Upper lobe of right lung (tissue), 1 donor: ENCODE measurements at places on chromosomes 11 and 22. TPM values are rescaled to one million over a fixed set of nuclear protein-coding genes. Genes with fewer than 3 reads are reported as not detected.

Gene OR4C5
- not detected for total RNA-seq

Gene OR52I2
- not detected for total RNA-seq

Gene ACRV1
- total RNA-seq, result not detected

- no peaks in the 10 kb centered on the region for H3K4me1 ChIP-seq
- no peaks in the 10 kb centered on the region for H3K27me3 ChIP-seq
- no peak for DNase-seq
- no peak overlapping the region for H3K4me3 ChIP-seq
These were observed 336.0 kb downstream of the CADM1 start for GRCh38 chr11:115168229-115168671.

DNA sequence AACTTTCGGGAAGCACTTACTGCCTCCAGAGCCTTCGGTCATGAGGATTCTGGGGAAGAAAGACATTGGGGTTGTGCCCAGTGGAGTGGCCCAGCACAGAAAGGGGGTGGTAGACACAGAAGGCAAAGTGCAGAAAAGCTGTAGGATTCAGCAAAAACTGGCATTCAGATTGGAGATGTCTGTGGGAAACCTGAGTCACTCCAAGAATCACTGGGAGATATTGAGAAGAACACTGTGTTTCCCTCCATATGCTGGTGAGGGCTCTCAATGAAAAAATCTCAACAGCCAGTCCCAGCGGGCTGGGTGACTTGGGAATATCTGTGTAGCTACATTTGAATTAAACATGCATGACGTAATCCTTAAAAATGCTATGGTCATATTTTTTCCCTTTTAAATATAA lies 61.2 kb upstream of the RCN1 start:
- no peak for DNase-seq
- no peak overlapping the region for H3K4me3 ChIP-seq
- H3K4me1 ChIP-seq, result no peaks in the 10 kb centered on the region
- no peak overlapping the region for H3K27ac ChIP-seq
- H3K27me3 ChIP-seq, result no peaks in the 10 kb centered on the region
- H3K36me3 ChIP-seq, result no peaks in the 10 kb centered on the region

GRCh38 chr11:20963596-20963995 lies 294.2 kb downstream of the NELL1 start:
- H3K27me3 ChIP-seq, result no peaks in the 10 kb centered on the region
- no peak overlapping the region for H3K4me3 ChIP-seq
- no peaks in the 10 kb centered on the region for H3K36me3 ChIP-seq
- no peaks in the 10 kb centered on the region for H3K4me1 ChIP-seq

GRCh38 chr22:26535603-26535908 lies 23.3 kb upstream of the TFIP11 start:
- no peaks in the 10 kb centered on the region for H3K4me1 ChIP-seq
- DNase-seq, result no peak
- H3K4me3 ChIP-seq, result no peak overlapping the region
- no peak overlapping the region for H3K27ac ChIP-seq
- H3K36me3 ChIP-seq, result peaks cover 52% of the 10 kb centered on the region
- H3K27me3 ChIP-seq, result no peaks in the 10 kb centered on the region

DNA sequence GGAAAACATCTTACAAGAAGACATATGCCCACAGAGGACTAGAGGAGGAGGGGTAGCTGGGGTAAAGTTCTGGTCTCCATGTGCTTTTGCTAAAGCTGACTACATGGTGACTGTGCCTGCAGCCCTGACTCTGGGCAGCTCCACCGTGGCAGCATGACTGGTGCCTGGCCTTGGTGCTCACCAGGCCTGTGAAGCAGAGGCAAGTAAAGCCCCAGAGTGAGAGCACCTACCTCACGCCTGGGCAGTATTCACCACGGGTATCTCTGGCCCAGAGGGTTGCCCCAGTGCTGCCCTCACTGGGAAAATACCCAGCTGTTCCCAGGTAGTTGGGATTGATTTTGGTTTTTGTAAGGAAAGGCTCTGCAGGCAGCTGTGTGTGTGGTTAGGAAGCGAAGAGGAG lies 78.3 kb downstream of the CTTN start:
- no peak for DNase-seq
- H3K27me3 ChIP-seq, result no peaks in the 10 kb centered on the region
- H3K36me3 ChIP-seq, result no peaks in the 10 kb centered on the region
- no peaks in the 10 kb centered on the region for H3K4me1 ChIP-seq
- no peak overlapping the region for H3K4me3 ChIP-seq
- H3K27ac ChIP-seq, result no peak overlapping the region

GRCh38 chr11:76648061-76648460 lies 22.5 kb downstream of the LRRC32 start:
- H3K36me3 ChIP-seq, result no peaks in the 10 kb centered on the region
- H3K4me3 ChIP-seq, result no peak overlapping the region
- no peaks in the 10 kb centered on the region for H3K4me1 ChIP-seq
- DNase-seq, result no peak
- no peaks in the 10 kb centered on the region for H3K27me3 ChIP-seq

GRCh38 chr11:64023712-64024710 lies 11.7 kb upstream of the FLRT1 start:
- H3K36me3 ChIP-seq, result no peaks in the 10 kb centered on the region
- H3K4me1 ChIP-seq, result peaks cover 7% of the 10 kb centered on the region
- H3K27ac ChIP-seq, result no peak overlapping the region
- DNase-seq, result no peak

Gene ZNF215
- total RNA-seq, result 2.4 TPM

GRCh38 chr11:66111158-66111557 lies 41.1 kb downstream of the PACS1 start:
- H3K4me1 ChIP-seq, result peaks cover 41% of the 10 kb centered on the region
- no peaks in the 10 kb centered on the region for H3K27me3 ChIP-seq
- H3K27ac ChIP-seq, result no peak overlapping the region
- no peak for DNase-seq

DNA sequence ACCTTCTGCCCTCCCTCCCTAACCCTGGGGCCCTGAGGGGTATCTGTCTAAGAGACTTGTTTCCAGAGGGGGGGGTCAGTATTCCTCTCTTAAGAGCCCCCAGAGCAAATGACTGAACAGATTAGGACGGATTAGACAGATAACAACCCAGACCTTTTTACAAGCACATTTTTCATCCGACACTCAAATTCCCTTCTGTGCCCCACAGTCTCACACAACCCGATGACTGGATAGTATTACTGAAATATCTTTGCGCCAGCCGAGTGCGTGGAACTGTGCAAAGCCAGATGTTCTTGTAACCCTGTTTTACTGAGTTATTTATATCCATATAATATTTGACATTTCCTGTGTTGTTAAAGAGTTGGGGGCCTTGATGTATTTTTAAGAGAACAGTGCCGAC lies 30.9 kb upstream of the FLI1 start:
- no peaks in the 10 kb centered on the region for H3K4me1 ChIP-seq
- H3K27me3 ChIP-seq, result no peaks in the 10 kb centered on the region
- no peak overlapping the region for H3K4me3 ChIP-seq
- no peaks in the 10 kb centered on the region for H3K36me3 ChIP-seq
- DNase-seq, result no peak

DNA sequence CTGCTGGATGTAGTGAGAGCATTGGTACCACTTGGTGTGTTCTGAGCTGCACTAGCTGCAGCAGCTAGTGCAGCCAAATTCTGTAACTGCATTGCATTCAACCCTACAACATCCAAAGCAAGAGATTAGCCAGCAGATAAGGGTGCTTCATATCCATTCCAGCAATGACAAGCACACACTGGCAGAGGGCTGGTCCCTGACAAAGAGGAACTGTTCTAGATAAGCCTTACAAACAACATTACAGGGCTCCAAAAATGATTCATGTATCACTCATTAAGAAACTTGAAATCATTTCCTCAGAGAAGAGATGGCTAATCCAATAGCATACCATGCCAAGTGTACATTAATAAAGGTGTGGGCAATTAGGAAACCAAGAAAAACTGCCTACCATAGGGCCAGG lies 28.4 kb upstream of the RAPSN start:
- DNase-seq, result no peak
- H3K27ac ChIP-seq, result no peak overlapping the region
- no peaks in the 10 kb centered on the region for H3K27me3 ChIP-seq
- H3K4me3 ChIP-seq, result no peak overlapping the region

GRCh38 chr11:106624377-106624776 lies 393.9 kb downstream of the GUCY1A2 start:
- no peaks in the 10 kb centered on the region for H3K27me3 ChIP-seq
- no peaks in the 10 kb centered on the region for H3K4me1 ChIP-seq
- H3K27ac ChIP-seq, result no peak overlapping the region
- no peak overlapping the region for H3K4me3 ChIP-seq
- DNase-seq, result no peak
- no peaks in the 10 kb centered on the region for H3K36me3 ChIP-seq

DNA sequence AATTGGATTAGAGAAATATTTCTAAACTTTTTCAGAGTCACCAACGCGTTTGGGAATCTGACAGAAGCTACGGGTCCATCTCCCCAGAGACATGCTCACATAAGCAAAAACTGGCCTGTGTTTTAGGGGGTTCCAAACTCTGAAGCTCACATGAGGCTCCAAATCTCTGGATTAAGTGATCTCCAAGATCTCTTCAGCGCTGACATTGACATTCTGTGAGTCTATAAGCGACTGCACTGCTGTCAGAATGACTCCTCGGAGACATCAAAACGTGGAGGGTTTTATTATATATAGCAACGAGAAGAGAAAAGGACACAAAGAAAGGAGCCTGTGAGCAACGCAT lies 642 bp upstream of the SIK2 start:
- peak overlapping the region; percentile 84 for H3K4me3 ChIP-seq
- DNase-seq, result no peak
- peaks cover 29% of the 10 kb centered on the region for H3K4me1 ChIP-seq
- H3K27ac ChIP-seq, result peak overlapping the region; percentile 94
- H3K36me3 ChIP-seq, result no peaks in the 10 kb centered on the region
- H3K27me3 ChIP-seq, result no peaks in the 10 kb centered on the region

GRCh38 chr11:64564947-64565889 lies 25.8 kb upstream of the SLC22A12 start:
- peak; percentile 55 for DNase-seq
- no peak overlapping the region for H3K27ac ChIP-seq
- no peaks in the 10 kb centered on the region for H3K4me1 ChIP-seq
- H3K4me3 ChIP-seq, result no peak overlapping the region
- H3K36me3 ChIP-seq, result no peaks in the 10 kb centered on the region
- H3K27me3 ChIP-seq, result no peaks in the 10 kb centered on the region

GRCh38 chr11:18731949-18732821 lies 6.2 kb upstream of the IGSF22 start:
- DNase-seq, result no peak
- H3K4me1 ChIP-seq, result no peaks in the 10 kb centered on the region
- no peaks in the 10 kb centered on the region for H3K27me3 ChIP-seq
- no peak overlapping the region for H3K4me3 ChIP-seq

- no peaks in the 10 kb centered on the region for H3K27me3 ChIP-seq
- peaks cover 3% of the 10 kb centered on the region for H3K4me1 ChIP-seq
- H3K27ac ChIP-seq, result no peak overlapping the region
- DNase-seq, result no peak
These were observed 7.5 kb downstream of the ASCC2 start for GRCh38 chr22:29830585-29830984.
